ENCODE measurements at places on chromosomes 5 and 9.

GRCh38 chr5:4639946-4640345, 500.2 kb upstream of the ADAMTS16 start:
- no peak for DNase-seq

DNA sequence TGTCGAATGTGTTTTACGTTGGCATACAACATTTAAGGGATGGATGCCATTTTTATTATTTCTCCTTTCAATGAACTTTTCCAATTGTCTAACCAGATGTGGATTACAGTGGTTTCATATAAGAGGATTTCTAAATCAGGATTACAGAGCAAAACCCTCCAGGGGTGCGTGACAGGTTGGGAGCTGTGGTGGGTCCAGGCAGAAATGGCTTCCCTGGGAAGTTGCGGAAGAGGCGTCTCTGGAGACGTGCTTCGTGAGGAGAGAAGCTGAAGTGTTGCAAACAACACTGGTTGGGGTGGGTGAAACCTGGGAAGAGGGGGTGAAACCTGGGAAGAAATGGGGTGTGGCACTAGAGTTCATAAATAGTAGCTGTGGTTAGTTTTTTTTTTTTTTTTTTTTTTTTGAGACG, 4.5 kb upstream of the RPL26L1 start:
- DNase-seq = no peak

DNA sequence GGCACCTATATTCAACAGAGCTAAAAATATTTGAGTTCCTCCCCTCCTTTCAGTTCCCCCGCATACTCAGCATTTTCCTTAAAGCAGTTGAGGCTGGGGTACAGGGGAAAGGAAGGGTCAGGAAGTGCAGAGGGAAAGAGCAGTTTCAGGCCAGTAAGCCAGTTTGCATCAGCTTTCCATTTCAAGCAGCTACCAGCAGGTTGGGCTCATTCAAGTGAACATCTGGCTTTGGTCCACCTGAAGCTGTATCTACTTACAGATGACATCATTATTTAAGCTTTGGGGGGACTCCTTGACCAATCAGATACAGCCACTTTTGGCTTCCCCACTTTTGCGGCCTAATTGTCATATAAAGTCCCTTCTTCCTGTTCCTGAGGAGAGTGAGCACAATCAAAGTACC, 8.2 kb upstream of the ACO1 start:
- DNase-seq = no peak

GRCh38 chr9:35954942-35955546, 2.9 kb downstream of the OR2S2 start:
- DNase-seq = peak; percentile 4

DNA sequence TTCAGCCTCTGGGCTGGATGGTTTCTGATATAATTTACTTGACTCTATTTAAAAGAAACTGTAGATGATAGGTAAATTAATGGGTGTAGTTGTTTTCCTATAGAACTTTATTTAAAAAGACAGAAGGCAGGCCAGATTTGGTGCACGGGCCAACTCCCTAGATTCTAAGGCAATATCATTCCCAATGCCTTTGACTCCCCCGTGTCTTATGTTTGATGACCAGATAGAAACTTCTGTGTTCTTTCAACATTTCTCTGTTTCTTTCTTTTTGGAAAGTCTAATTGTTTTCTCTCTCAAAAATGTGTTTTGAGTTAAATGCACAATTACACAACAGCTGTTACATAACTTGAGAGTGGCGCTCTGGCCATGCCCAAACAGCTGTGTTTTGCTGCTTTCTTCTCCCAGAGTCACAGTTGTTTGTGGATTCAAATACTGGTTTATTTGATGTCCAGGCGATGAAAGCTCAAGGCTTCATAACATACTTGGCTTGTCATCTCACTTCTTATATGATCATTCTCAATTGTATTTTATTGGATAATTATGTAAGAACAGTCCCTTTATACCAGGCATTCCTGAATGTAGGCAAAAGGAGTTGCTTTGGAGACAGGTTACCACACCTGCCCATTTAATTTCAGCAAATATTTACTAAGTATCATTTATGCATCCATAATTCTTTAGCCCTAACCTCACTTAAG, 1.7 kb upstream of the ALDH1A1 start:
- no peak for DNase-seq

GRCh38 chr5:54329731-54330709, 19.6 kb upstream of the ARL15 start:
- DNase-seq = no peak

- no peak for DNase-seq
Measured at GRCh38 chr5:170519549-170519948, 15.7 kb downstream of the KCNIP1 start.

- no peak for DNase-seq
Measured at GRCh38 chr5:123785162-123786071, 273.4 kb downstream of the CSNK1G3 start.

GRCh38 chr5:122306461-122306860, 5.6 kb upstream of the SNCAIP start:
- DNase-seq = no peak

DNA sequence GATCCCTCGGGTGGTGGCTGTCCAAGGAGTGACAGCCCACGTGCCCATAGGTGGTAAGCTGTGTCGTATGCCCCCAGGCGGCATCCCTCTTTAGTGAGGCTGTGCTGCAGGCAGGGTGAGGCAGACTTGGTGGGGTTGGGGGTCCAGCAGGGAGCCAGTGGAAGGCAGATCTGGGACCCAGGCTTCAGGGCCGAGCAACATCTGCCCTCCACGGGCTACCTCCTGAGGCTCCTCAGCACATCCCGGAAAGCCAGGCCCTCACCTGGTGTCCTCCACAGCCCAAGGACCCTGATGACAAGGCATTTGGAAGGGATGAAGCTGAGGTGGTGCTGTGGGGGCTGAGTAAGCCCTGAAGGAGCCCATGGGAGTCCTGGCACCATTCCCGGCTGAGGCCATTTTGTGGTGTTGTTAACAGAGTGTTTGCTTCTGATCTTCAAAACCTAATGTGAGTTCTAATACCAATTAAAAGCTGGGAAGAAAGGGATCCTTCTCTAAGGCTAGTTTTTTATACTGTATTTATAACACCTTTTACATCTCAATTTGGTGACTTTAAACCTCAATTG, 295.8 kb upstream of the IRX2 start:
- DNase-seq = no peak

- DNase-seq = no peak
Measured at GRCh38 chr5:136114414-136115125, 18.1 kb upstream of the SMAD5 start.

DNA sequence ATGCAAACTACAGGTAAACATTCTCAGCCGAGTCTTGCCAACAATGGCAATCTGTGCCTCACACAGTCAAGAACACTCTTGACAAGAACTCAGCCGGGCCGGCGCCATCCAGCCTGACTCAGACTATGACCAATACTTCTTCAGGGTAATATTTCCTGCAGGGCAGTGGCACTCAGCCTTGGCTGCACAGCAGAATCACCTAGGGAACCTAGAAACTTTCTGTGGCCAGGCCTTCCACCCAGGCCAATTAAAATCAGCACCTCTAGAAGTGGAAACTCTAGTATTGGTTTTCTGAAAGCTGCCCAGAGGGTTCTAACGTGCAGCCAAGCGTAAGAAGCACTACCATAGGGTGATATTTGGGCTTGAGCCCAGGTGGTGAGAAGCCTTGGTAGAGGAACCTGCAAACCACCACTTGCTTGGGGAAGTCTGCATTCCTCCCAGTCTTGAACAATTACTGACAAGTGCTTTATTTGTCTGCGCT, 120.6 kb downstream of the TTLL11 start:
- no peak for DNase-seq

DNA sequence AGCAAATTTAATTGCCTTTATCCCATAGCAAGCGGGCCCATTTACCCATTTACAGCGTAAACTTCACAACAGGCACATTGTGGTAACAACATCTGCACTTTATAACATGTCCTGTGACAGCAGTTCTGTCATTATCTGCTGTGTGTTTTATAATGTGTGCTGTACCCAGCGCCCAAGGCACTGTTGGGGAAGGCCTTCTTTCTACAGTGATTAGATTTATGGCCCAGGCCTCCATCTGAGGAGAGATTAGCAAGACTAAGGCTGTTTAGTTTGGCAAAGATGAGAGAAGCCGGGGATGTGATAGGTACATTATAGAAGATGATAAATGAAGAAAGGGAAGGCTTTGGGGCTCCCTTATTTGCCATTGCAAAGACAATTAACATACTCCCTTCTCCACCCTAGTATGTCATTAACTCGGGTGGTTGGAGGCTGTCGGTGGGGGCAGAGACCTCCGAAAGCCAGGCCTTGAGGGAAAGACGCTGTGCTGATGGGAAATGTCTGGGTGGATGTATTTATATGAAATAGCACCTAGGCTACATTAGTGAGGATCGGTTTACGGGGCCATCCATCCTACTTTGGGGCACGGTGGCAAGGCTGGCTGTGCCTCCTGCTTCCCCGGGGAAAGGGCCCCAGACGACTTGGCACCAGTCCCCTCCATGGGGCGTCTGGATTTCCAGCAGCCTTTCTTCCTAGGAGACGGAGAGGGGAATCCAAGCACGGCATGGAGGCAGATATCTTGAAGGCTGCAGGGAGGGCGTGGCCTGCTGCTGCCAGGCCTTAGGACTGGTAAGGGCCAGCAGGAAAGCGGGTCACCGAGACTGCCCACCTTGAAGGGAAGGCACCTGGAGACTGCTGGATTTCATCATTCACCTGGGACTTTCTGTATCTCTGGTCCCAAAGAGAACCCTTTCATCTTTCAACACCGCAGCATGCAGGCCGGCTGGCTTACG, 64.3 kb upstream of the PTCH1 start:
- DNase-seq = no peak

DNA sequence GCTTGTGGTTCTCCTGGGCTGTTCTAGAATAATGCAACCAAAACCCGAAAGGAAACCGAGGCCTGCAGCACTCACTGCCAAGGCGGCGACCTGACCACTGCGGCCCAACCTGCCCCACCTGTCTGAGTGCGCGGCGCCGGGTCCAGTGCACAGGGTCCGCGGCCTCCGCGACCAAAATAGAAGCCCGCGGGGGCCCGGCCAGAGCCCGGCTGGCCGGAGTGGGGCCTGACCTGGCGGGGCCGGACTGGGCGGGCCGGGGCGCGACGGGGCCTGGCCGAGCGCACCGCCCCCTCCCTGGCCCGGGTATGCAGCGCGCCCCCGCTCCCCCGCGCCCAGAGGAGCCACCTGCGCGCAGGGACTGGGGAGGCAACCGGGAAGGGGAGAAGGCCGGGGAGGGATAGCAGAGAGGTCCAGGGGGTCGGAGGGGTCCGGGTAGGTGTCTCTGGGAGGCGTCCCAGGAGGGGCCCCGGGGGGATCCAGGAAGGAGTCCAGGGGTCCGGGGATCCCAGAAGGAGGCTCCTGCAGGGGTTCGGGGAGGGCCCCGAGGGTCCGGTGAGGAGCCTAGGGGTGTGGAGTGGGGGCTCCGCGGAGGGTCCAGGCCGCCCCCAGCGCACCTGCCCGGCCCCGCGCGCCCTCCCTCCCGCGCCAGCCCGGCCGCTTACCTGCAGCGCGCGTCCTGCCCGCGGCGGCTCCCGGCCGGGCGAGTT, 503 bp downstream of the SEMA4D start:
- DNase-seq = no peak

DNA sequence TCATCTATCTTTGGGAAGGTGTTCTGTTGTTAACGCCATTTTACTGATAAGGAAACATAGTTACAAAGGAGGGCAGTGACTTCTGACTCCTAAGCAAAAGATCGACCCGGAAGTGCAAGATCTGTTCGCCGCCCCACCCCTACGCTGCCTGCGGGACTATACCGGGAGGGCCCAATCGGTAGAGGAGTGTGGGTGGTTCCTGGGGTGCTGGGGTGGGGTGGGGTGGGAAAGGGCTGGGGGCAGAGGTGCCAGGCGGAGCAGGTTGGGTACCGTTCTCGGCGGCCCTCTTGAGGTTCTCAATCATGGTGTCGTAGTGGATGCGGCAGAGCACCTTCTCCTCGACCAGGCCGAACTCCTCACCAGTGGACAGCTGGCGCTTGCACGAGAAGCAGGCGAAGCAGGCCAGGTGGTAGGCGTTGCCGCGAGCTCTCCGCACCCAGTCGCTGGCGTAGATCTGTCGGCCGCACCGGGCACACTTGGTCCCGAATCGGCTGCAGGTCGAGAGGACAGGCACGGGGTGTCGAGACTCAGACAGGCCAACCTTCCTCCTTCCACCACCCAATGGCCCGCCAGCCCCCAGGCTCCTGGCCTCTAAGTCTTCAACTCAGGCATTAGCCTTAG, 11.8 kb downstream of the LHX6 start:
- no peak for DNase-seq

DNA sequence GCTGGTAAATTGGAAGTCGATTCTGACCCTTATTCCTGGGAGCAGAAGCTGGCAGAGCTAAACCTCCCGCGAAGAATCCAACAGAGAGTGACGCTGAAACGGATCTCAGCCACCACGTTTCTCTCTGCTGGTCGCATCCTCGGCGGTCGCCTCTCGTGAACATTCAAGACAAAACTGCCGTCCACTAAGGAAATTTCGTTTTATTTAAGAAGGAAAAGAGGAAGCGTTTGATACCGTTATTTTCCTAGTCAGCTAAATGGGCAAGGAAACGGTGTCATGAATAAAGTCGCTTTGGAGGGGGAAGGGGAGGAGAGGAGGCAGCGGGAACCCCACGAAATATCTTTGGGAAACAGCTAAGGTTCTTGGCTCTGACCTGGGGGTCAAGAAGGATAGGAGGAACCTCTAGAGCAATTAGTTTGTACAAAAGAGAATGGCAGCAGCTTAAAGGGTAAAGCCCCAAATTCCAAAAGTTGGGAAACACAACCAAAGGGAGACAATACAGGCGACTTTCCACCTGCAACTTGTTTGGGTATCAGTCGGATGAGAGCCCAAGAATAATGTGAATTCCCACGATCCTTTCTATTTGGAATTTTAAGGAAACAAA, 1.9 kb downstream of the FOXB2 start:
- DNase-seq = no peak

DNA sequence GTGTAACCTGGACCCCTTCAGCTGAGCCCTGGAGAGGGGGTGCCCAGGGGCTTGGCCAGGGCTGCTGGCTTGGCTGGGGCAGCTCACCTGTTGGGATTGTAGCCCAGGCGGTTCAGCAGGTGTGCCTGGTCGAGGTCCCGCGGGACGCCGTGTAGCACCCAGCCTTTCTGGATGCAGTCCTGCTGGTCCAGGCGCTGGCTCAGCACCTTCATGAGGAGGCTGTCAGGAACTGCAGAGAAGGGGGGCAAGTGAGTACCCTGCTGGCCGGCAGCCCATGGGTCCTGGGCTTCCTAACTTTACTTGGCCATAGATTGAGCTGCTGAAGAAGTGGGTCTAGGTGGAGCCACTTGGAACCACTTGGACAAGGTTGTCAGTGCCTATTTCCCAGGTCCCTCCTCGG, 85.5 kb downstream of the AK8 start:
- no peak for DNase-seq

GRCh38 chr5:167546270-167546669, 745.2 kb upstream of the WWC1 start:
- DNase-seq = no peak

DNA sequence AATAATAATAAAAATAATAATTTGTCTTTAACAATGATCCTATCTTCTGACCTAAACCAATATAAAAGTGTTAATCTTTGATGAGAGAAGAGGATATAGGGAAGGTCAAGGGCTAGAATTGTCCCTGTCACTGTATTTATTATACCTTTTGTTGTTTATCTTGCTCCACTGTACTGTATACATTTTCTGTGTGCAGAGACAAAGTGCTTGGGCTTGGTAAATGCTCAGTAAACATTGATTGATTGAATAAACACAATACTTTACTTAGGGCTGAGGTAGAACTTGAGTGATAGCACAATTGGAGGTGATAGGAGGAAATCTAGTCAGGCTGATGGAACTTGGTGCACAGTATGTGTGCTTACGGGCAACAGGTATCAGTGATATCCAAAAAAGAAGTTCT, 161.2 kb downstream of the ARRDC3 start:
- DNase-seq = no peak
